ENCODE measurements at places on chromosomes 5 and 9.

- DNase-seq: no peak
These were observed 113.4 kb upstream of the GRHPR start for GRCh38 chr9:37309136-37309535.

- no peak for DNase-seq
These were observed 2.5 kb downstream of the FLT4 start for GRCh38 chr5:180646963-180647305.

DNA sequence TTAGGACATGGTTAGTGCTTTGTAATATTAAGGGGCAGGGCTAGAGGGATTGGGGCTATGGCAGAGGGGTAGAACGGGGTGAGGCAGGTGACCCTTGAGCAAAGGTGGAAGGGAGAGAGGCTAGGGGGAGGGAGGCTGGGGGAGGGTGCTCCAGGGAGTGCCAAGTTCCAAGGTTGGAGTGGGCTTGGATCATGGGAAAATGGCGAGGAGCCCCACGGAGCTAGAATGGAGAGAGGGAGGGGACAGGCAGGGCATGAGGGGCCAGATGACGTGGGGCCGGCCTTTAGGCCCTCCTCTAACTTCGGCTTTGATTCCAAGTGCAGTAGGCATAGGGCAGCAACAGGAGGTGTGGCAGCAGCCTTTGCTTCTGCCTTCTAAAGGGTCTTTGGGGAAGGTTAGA is 171.8 kb upstream of the PANK3 start:
- no peak for DNase-seq

GRCh38 chr5:6859951-6860638 is 146.9 kb downstream of the TENT4A start:
- no peak for DNase-seq

DNA sequence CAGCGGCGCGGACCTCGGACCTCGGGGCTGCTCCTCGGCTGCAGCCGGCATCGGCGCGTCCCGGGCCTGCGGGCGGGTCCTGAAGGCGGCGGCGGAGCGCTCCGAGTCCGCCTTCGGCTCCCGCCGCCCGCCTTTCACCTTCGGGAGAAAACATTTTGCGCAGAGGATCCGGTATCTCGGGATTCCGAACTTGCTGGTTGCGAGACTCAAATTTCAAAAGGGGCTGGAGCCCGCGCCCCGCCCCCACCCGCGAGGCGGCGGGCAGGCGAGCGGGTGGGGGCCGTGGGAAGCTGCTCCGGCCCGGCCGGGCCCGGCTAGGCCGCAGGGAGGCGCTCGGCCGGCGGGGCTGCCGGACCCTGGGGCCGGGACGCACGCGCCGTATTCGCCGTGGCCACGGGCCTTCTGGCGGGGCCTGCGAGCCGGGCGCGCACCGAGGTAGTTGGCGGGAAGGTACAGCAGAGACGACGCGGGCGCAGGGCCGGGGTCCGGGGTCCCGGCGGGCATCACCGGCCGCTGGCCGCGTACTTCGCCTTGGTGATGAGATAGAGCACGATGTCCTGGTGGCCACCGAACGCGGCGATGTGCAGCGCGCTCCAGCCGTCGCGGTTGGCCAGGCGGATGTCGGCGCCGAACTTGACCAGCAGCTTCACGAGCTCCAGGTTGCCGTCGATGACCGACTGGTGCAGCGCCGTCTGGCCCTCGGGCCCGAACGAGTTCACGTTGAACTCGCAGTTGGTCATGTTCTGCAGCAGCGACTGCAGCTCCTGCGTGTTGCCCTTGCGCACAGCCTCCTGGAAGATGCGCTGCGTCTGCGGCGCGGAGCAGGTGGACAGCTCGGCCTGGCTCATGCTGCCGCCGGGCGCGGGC is 757 bp downstream of the NRARP start:
- DNase-seq: peak; percentile 73

GRCh38 chr5:149537374-149537975 is 13.8 kb downstream of the CSNK1A1 start:
- no peak for DNase-seq

- no peak for DNase-seq
These were observed 245.9 kb downstream of the SH3GL2 start for GRCh38 chr9:17824616-17825264.

DNA sequence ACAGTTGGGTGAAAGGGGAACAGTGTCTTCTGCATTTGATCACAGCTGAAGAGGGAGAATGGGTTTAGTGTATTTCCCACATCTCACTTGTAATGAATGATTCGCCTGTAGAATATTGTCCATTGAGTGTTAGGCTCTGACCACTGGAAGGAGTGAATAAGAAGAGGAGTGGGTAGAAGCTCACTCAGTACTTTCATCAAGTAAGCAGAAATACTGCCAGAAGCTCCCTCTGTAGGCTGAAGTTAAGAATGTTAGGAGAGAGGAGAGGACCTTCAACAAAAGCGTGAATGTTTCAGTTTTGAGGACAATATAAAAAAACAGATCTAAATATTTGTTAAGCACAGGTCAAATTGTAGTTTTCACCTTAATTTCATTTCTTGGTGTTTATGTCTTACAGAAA is 27.5 kb downstream of the FSD1L start:
- no peak for DNase-seq

DNA sequence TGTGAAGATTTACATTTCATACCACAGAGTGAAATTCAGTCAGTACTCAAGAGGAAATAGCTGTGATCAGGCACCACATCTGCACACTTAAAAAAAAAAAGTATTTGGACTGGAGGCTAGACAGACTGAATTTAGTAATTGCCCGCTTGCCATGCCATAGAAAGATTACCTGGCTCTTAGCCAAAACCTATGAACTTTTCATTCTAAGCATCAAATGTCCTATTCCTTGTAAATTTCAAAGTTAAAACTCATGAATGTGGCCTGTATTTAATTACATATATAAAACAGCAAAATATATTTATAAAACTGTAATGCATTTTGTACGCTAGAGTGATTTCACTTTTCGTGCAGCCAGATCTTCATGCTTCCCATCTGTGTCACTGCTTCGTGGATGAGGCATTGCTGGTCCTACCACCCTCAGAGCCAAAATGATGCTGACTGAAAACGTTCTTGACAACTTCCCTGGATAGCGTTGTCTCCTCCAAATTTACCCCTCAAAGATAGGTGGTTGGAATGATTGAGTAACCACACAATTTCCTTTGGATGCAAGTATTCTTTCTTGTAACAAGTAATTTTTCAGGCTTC is 447.9 kb upstream of the SGCD start:
- DNase-seq: no peak

DNA sequence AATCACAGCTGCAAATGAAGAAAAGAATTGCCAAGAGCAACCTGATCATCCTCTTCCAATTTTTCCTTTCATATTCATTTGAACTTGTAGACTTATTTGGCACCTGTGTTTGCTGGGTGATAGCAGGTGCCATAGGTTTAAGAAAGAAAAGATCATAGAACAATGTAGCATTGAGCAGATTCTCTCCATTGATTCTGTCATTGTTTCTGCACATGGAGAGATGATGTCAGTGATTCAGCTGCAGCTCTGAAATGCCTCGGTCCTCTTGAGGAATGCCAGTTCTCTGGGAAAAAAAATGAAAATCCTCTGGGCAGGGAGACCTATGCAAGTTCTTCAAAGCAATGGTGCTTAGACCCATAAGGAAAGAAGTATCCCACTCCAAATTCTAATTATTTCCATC is 418.1 kb upstream of the KLF4 start:
- no peak for DNase-seq

DNA sequence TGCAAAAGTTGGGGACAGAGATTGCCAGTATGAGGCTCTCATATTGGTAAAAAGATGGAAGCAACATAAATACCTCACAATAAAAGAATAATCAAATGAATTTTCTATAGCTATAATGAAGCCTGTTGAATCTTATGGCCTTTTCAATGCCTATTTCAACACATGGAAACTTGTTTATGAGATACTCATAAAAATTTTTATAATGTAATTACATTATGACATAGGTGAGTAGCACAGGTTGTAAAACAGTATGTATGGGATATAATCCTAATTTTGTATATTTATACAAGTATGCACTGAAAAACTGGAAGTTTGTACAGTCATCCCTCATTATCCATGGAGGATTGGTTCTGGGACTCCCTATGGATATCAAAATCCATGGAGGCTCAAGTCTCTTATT is 21.2 kb upstream of the SEMA5A start:
- DNase-seq: no peak

- no peak for DNase-seq
These were observed 254.6 kb downstream of the ASTN2 start for GRCh38 chr9:117160254-117160653.

GRCh38 chr9:127539982-127540663 is 72.0 kb upstream of the STXBP1 start:
- DNase-seq: no peak

DNA sequence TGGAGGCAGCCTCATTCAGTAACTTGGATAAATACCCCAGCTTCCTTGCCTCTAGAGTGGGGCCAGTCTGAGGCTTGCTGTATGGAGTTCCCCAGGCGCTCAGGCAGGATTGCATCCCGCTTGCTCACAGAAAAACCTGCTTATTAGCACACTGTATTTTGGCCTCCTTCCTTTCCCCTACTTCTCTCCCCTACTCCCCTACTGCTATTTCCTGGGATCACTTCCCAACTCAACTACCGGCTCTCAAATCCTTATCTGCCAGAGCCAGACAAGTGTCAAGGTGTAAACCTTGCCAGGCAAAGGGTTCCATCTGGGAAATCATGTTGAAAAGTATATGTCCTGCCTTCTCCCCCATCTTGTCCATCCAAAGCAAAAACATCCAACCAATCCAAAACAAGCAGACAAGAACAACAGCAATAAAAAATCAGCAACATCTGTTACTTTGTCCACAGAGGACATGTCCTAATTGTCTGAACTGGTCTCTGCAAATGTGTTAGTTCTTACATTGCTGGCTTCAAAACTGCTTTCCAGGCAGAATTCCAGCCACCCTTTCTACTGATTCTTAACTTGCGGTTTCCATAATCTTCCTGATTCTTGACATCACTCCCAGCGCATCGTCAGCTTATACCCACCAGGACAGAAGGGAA is 164.1 kb upstream of the SEMA6A start:
- no peak for DNase-seq

DNA sequence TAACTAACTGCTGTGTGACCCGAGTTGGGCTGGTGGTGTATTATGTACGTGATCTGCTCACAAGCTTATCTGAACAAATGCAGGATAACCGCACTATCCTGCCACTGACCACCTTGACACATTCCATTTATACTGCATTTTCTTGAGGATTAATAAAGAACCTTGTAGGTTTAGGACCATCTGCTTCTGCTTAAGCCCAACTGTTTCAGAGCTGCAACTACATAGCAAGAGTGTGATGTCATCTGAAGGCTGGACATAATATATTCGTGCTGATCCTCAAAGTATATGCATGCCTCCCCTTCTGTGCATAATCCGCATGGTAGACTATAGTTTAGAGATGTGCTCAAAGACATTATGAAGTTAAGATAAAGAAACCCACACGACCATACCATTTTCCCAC is 435.9 kb downstream of the BNC2 start:
- no peak for DNase-seq

- DNase-seq: no peak
These were observed 39.8 kb downstream of the PTAR1 start for GRCh38 chr9:69719983-69720382.

GRCh38 chr9:136622538-136622948 is 40.2 kb upstream of the EGFL7 start:
- no peak for DNase-seq

DNA sequence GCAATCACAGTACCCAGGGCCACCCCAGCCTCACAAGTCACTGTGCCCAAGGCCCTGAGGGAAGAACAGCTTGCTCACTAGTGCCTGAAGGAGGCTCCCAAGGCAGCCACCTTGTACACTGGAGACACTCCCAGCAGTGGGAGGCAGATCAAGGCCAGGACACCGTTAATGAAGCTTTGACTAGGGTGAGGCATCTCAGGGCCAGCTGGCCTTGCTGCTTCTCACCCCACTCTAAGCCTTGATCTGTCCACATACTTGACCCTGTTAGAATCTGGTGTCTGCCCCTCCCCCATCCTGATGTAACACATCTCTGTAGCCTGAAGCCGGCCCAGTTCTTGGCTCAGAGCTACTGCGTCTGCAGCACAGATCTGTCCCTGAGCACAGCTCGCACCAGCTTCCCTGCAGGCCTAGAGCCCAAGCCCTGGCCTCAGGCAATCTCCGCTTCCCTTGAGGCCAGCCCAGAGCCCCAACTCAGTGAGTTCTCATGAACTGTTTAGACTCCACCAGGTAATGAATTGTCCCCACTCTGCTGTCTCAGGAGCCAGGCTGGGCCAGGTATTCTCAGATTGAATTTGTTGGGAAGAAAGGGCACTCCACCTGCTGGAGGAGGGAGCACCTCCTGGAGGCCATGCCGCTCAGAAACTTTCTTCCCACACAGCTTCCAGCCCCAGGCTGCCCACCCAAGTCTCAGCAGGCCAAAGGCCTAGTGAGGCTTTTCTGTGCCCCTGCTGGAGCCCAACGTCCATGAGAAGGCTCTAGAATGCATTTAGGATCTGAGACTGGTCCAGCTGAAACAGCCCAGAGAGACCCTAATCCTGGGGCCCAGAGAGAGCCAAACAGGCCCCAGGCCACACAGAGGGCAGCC is 13.4 kb upstream of the JADE2 start:
- DNase-seq: no peak

GRCh38 chr9:115015018-115015635 is 84.7 kb upstream of the TNFSF8 start:
- no peak for DNase-seq

- no peak for DNase-seq
These were observed 119.6 kb downstream of the PARP8 start for GRCh38 chr5:50786073-50786472.

- DNase-seq: no peak
These were observed 78.8 kb downstream of the SNX24 start for GRCh38 chr5:122924203-122924602.

DNA sequence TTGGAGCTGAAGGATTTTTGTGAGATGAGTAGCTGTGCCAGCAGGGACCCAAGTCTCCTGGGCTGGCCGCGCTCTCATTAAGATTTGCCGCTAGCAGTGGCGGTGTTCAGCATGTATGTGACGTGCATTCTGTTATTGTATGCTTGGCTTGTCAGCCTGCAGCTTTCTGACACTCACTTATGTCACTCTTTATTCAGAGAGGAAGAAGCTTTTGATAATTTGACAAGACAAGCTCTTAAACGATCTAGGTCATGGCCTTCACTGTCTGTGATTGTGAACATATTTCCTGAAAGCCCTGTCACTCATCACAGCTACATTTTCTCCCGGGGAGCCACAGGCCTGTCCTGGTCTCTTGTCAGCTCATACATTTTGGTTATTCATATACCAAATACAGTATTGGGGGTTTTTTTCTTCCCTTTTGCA is 98.2 kb upstream of the GRHPR start:
- DNase-seq: peak; percentile 10

- no peak for DNase-seq
These were observed 883.7 kb downstream of the PTPRD start for GRCh38 chr9:9729082-9729481.

- DNase-seq: no peak
These were observed 107.3 kb upstream of the WWC1 start for GRCh38 chr5:168184103-168184502.

DNA sequence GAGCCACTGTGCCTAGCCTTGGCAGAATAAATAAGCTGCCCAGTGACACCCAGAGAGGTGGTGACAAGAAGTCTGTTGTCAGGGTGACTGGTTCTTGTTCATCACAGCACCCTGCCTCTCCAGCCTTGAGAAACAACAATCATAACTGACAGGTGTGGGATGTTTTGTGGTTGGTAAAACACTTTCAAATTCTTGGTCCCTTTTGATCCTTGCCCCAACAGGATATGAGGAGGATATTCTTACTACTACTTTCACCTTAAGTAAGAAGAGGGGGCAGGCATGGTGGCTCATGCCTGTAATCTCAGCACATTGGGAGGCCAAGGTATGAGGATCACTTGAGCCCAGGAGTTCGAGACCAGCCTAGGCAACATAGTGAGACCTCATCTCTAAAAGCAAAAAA is 14.2 kb upstream of the FRRS1L start:
- no peak for DNase-seq
